Midbrain (tissue), 1 donor: ENCODE measurements at places on chromosomes 1 and 21.
A peak's percentile ranks its signal among the peaks of the same experiment; 100 is the strongest.

GRCh38 chr1:43872280-43872679 lies 61.3 kb upstream of the ARTN start:
- DNase-seq, result no peak

DNA sequence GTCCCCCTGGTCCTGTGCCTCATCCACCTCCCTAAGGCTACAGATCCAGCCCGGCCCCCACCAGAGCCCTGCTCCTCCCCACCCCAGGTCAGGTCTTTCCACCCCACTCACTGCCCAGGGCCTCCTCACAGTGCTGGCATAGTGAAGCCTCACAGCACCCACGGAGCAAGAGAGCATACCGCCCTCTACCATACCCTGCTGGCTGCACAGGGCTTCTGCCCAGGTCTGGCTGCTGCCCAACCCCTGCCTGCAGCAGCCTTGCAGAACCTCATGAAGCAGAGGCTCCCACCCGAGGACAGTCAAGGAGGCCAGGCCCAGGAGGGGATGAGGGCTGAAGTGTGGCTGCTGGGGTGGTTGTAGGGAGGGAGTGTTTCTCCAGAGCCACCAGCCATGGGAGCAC lies 19.7 kb upstream of the ARF1 start:
- DNase-seq, result no peak

DNA sequence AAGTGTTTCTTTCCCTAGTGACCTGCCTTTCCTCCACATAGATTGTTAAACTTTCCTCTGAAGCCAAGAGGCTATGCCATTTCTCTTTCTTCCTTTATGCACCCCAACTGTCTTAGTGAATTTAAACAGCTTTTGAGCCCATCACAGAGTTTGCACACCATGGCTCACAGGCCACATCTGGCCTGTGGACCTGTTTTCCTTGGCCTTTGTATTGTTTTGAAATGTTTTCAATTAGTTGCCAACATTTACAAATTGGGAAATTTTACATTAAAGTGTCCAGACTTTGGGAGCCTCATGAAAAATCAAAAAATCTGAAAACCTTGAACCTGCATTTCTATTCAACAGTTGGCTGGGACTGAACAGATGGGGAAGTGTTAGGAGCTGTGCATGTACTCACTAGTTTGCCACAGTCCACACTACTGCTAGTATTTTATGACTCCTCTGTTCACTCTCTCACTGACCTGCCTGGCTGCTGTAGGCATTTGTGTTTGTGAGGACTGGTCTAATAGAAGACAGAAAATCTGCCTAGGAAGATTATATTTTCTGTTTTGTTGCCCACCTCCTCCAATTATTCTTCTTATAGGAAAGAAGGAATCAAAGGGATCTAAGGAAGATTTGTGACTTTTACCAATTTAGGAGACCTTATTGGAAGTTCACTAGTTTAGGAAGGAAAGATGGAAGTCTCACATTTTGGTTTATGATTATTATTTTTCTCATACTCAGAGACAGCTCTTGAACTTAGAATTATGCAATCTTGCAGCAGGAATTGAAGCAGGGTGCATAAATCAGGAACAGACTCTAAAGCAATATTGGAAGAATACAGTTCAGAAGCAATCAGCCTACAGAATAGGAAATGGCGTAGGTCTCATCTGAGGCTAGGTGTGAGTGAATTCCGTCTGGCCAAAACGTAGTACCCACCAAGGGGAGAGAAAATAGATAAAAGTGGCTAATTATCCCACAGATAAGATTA lies 134.7 kb downstream of the HLX start:
- no peak for DNase-seq

DNA sequence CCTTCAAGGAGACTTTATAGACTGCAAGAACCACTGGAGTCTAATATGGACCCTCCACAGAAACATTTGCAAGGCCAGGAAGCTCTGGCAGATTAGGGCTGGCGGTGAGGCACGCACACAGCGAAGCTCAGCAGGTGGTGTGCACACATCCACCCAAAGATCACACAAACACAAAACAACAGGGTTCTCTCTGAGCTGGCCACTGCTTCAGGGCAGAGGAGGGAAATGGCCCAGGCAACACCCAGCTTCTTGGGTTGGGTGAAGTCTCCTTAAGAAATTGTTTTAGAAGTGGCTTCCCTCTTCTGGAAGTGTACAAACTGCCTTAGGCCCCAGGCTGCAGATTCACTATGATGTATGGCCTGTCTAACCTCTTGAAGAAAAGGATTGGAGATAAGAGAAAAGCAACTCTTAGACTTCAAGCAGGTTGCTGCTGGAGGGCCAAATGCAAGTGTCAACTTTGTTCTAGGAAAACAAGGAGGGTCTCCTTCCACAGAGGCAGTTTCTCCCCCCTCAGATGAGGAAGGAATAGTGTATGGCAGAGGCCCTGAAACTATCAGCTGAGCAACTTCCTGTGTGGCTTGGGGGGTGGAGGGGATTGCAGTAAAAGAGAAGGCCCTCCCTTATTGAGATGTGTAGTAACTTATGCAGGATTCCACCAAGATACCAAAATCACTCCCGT lies 2.0 kb downstream of the RCSD1 start:
- peak; percentile 17 for DNase-seq
